ENCODE measurements at places on chromosomes 4 and X. TPM values are rescaled to one million over a fixed set of nuclear protein-coding genes. Genes with fewer than 3 reads are reported as not detected.

The HSFX4 gene
- 0.53 TPM for total RNA-seq

The CLNK gene
- 0.04 TPM for total RNA-seq

The PALLD gene
- total RNA-seq: 86.1 TPM

The MAP3K15 gene
- 0.13 TPM for total RNA-seq

The PWWP3B gene
- 28.0 TPM for total RNA-seq

The GUCY1A1 gene
- 16.4 TPM for total RNA-seq

The ZMAT1 gene
- 1.9 TPM for total RNA-seq

The FRAS1 gene
- 14.1 TPM for total RNA-seq

The RASSF6 gene
- 0.04 TPM for total RNA-seq

The DCLK2 gene
- total RNA-seq: 4.5 TPM

The MAGEA2 gene
- not detected for total RNA-seq
